ENCODE measurements at places on chromosomes 5 and 9. TPM values are rescaled to one million over a fixed set of nuclear protein-coding genes. Genes with fewer than 3 reads are reported as not detected.

Gene IFNA13
- total RNA-seq: not detected

- ATAC-seq: no peak
These were observed 27.6 kb downstream of the SEMA4D start for GRCh38 chr9:89470224-89470839.

GRCh38 chr5:63563008-63563917, 399.0 kb downstream of the HTR1A start:
- no peak for ATAC-seq

Gene OTULINL
- total RNA-seq: 1.4 TPM

Gene PKD2L2
- total RNA-seq: 0.15 TPM

DNA sequence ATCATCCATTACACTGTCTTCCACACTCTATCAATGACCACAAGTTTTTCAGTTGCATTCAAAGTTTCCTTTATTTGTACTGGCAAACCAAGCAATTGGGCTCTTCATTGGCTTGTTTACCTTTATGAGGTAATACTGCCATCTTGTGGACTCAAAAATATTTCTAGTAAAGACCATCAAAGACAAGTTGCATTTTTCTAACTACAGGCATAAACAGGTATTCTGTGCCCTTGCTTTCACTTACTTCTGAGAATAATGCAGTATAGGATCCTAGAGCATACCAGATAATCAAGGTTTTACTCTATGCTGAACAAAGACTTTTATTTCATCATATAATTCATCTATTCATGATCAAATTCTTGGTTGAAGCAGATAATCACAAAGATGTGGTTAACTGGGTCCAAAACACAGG, 173.7 kb upstream of the POU5F2 start:
- ATAC-seq: no peak

- no peak for ATAC-seq
These were observed 1.1 kb upstream of the OBP2B start for GRCh38 chr9:133210202-133210532.

Gene HIGD2A
- 190 TPM for total RNA-seq

DNA sequence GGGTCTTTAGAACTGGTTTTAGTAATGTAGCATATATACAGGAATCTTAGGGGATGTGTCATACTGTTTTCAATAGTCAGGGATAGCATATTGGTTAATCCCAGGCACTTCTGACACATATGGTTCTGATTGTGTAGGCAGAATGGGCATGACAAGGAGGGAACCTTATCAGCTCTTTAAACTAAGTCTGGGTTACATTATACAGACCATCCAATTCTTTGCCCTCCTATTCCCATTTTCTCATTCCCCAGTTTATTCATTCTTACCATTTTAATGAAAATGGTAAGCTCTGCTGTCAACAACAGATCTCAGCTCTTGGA, 85.1 kb downstream of the NDUFAF2 start:
- no peak for ATAC-seq

Gene PDCD1LG2
- total RNA-seq: 2.6 TPM

Gene THOC3
- 44.3 TPM for total RNA-seq

DNA sequence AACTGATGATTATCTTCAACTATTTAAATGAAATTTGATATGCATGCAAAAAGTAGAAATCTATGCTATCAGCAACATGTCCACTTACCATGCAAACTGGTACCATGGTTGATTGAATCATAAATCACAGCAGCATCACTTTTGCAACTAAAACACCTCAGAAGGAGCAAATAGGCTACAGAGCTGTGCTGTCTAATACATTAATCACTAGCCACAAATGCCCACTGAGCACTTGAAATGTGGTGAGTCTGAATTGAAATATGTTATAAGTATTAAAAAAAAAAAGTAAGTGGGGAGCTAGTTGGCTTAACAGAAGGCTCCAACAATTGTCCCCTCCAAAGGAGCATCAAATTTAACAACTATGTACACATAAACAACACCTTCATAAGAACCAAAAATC, 112.5 kb downstream of the FAM114A2 start:
- no peak for ATAC-seq

DNA sequence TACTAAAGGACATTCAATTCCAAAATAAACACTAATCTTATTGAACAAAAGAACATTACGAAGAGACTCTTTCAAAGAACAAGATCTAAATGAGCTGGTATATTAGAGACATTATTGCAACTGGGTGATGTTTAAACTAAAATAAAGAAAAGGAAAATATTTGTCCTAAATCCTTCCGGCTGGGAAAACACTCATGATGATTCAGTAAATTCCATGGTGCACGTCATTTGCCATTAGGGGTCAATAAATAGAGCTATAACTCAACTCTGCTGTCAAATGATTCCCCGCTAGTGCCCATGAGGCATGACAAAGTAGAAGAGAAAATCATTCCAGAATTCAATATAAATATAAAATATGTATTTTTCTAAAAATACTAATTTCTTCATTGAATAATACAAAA, 565.5 kb upstream of the TUSC1 start:
- no peak for ATAC-seq

DNA sequence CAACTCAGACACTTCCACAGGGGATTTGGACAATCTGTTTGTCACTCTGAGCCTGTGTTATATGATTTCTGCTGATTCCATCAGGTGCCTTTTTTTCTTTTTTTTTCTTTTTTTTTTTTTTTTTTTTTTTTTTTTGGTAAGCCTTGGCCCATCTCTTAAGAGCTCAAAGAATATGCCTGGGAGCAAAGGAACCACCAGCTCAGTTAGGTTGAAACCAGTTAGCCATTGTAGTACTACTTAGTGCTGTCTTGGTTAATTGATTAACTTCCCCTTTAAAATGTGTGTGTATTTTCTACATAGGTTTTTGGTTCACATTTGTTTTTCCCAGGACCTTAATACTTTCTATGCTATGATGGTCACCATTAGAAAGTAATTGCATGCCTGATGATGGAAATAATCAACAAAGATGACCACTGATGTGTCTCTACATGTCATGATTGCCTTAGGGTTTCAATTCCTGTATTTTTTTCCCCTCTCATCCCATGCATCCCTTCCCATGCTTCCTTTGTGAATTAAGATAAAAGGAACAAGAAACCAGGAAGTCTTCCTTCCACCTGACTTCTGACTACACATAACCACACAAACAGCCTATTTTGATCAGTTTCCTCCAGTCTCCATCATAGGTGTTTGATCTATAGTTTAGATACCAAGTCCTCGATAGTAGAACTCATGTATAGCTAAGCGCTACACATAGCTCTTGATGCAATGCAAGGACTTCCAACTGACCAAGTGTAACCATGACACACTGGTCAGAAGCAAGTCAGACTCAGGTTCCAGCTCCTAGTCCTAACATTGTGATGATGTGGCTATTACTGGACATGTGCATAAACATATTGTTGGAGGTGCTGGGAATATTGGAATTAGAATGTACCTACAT, 306.1 kb downstream of the EFNA5 start:
- no peak for ATAC-seq

Gene CCDC192
- 0.94 TPM for total RNA-seq

GRCh38 chr5:135212361-135213026, 178.5 kb upstream of the PITX1 start:
- ATAC-seq: no peak

- no peak for ATAC-seq
These were observed 160.4 kb downstream of the MEF2C start for GRCh38 chr5:88722546-88723073.

DNA sequence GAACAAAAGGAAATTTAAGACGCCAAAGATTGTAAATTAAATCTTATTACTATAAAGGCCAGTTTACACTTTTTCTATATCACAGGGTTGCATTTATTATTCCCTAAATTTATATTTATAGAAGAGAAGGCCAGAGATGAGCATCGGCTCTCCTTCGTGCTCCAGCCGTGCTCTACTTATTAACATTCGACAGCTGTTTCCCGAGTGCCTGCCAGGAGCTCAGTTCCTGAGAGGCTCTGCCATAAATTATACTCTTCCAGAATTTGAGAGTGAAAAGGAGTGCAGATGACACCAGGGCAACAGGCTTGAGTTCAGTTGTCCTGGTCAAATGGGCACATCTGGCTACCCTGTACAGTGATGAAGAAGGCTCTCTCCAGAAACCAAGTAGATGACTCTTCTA, 70.1 kb downstream of the PCSK5 start:
- ATAC-seq: no peak

GRCh38 chr9:4196376-4196775, 103.5 kb downstream of the GLIS3 start:
- ATAC-seq: no peak

Gene DNM1
- 22.3 TPM for total RNA-seq

Gene F2RL1
- 0.81 TPM for total RNA-seq

Gene FAM221B
- total RNA-seq: not detected

DNA sequence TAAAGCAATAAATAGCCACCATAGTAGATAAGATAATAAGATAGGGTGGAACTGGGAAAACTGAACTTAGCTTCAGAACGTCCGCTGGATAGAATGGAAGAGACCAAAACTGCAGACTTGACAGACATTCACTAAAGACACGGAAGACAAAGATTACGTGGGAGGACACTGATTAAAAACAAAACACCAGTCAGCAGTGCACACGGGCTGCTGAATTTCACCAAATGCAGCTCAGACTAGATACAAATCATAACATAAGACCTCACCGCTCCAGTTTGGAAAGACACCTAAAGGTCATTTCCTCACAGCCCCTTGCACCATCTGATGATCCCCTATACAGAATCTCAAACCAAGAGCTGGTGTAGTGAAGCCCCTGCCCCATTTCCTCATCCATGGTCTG, 2.9 kb upstream of the OR2Y1 start:
- ATAC-seq: no peak
